ENCODE measurements at places on chromosomes 13 and 19.

DNA sequence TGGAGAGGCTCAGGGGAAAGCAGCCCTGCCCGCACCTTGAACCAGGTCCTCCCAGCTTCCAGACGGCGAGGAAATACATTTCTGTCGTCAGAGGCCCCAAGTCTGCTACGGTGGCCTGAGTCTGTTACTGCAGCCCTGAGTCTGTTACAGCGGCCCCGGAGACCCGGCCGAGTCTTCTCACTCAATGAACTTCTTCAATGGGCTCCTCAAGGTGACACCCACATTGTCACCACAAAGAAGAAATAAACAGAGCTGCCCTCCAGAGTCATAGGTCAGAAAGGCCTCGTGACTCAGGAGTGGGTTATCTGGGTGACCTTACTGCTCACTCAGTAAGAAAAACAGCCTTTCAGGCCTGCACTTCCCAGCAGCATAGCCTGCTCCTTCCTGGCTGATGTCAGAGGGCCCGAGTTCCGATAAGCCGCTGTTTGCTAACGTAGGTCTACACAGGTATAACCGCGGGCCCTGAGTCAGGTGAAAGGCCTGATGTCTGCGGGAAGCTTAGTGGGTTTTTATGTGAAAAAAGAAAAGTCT, 66.9 kb upstream of the TM9SF2 start:
- DNase-seq = no peak
- no peak overlapping the region for H3K27ac ChIP-seq
- H3K36me3 ChIP-seq = no peaks in the 10 kb centered on the region
- no peaks in the 10 kb centered on the region for H3K27me3 ChIP-seq
- H3K4me3 ChIP-seq = no peak overlapping the region
- peaks cover 5% of the 10 kb centered on the region for H3K4me1 ChIP-seq

DNA sequence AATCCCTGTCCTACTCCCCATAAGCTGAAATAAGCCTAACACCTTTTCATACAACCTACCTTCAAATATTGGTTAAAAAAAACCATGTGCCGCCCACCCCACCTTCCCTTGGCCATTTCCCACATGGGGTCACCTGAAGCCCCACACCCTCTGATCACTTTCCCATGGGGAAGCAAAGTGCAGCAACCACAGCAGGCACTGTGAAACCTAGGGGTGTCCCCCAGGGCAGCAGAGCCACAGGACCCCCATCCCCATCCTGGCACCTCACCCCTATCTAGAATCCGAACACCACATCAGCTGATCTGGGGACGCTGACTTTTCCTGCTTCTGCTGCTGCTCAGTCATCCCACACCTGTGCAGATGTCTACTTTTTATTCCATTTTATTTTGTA, 19.9 kb downstream of the CEACAM21 start:
- no peak for DNase-seq
- H3K4me1 ChIP-seq = no peaks in the 10 kb centered on the region
- no peaks in the 10 kb centered on the region for H3K27me3 ChIP-seq
- no peak overlapping the region for H3K27ac ChIP-seq
- H3K4me3 ChIP-seq = no peak overlapping the region

GRCh38 chr19:3135961-3136683, at the start of gene GNA15:
Gene GNA15 (plus strand): TSS chr19:3136033. CDS start chr19:3136451, 418 bp downstream.
- H3K4me1 ChIP-seq = peaks cover 6% of the 10 kb centered on the region
- H3K27me3 ChIP-seq = no peaks in the 10 kb centered on the region
- peak within 1 kb of the TSS; percentile 96 for H3K27ac ChIP-seq
- peaks cover 9% of the 10 kb centered on the region for H3K36me3 ChIP-seq
- DNase-seq = no peak

- no peak overlapping the region for H3K4me3 ChIP-seq
- no peak overlapping the region for H3K27ac ChIP-seq
- DNase-seq = no peak
- H3K36me3 ChIP-seq = no peaks in the 10 kb centered on the region
- no peaks in the 10 kb centered on the region for H3K4me1 ChIP-seq
These were observed 851.2 kb downstream of the PCDH9 start for GRCh38 chr13:66378894-66379293.

- H3K36me3 ChIP-seq = peaks cover 11% of the 10 kb centered on the region
- DNase-seq = no peak
- no peak overlapping the region for H3K4me3 ChIP-seq
- H3K27ac ChIP-seq = no peak overlapping the region
- peaks cover 5% of the 10 kb centered on the region for H3K4me1 ChIP-seq
- H3K27me3 ChIP-seq = no peaks in the 10 kb centered on the region
These were observed 491 bp downstream of the CCER2 start for GRCh38 chr19:38911388-38912001.

- no peaks in the 10 kb centered on the region for H3K36me3 ChIP-seq
- no peak overlapping the region for H3K4me3 ChIP-seq
- DNase-seq = no peak
- no peaks in the 10 kb centered on the region for H3K4me1 ChIP-seq
These were observed 1334.1 kb downstream of the EFNB2 start for GRCh38 chr13:105201351-105201750.

- H3K4me3 ChIP-seq = no peak overlapping the region
- H3K27ac ChIP-seq = peak overlapping the region; percentile 84
- no peak for DNase-seq
- H3K27me3 ChIP-seq = no peaks in the 10 kb centered on the region
- H3K36me3 ChIP-seq = peaks cover 60% of the 10 kb centered on the region
These were observed 6.1 kb upstream of the ECH1 start for GRCh38 chr19:38837656-38838121.

GRCh38 chr13:93226623-93227279, at the start of gene GPC6:
Gene GPC6 (plus strand): TSS chr13:93226807.
- peaks cover 3% of the 10 kb centered on the region for H3K4me1 ChIP-seq
- no peak for DNase-seq
- peak within 1 kb of the TSS; percentile 84 for H3K27ac ChIP-seq

GRCh38 chr19:32924200-32924599, 47.6 kb downstream of the CEP89 start:
- no peaks in the 10 kb centered on the region for H3K27me3 ChIP-seq
- no peak overlapping the region for H3K27ac ChIP-seq
- H3K4me1 ChIP-seq = no peaks in the 10 kb centered on the region

DNA sequence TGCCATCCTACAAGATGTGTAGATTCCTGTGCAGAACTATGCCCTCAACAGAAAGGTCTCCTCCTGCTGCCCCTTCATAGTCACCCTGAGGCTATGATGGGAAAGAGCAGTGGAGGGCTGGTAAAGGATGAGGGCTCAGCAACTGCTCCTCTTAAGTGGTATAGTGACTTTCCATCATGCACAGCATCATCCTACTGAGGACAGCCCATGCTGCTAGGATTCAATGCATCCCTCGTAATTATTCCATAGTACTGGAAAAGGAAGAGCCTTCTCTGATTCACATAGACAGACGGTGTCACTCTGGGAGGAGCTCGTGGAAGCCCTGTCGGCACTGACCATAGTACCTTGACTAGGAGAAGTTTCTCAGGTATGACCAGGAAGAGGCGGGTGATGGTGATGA, 47.6 kb upstream of the IRS2 start:
- no peaks in the 10 kb centered on the region for H3K36me3 ChIP-seq
- H3K27me3 ChIP-seq = no peaks in the 10 kb centered on the region
- no peak overlapping the region for H3K4me3 ChIP-seq
- H3K27ac ChIP-seq = no peak overlapping the region

- H3K4me1 ChIP-seq = peaks cover 29% of the 10 kb centered on the region
- DNase-seq = no peak
- no peaks in the 10 kb centered on the region for H3K27me3 ChIP-seq
These were observed 5.2 kb downstream of the LENG8 start for GRCh38 chr19:54453921-54454780.

- H3K27me3 ChIP-seq = no peaks in the 10 kb centered on the region
- no peaks in the 10 kb centered on the region for H3K36me3 ChIP-seq
- peak overlapping the region; percentile 89 for H3K27ac ChIP-seq
- peak overlapping the region; percentile 79 for H3K4me3 ChIP-seq
These were observed 1.5 kb downstream of the NDFIP2 start for GRCh38 chr13:79482281-79482970.

GRCh38 chr13:25762795-25763377, 288.9 kb downstream of the SHISA2 start:
- no peaks in the 10 kb centered on the region for H3K27me3 ChIP-seq
- no peak for DNase-seq
- H3K36me3 ChIP-seq = no peaks in the 10 kb centered on the region
- no peaks in the 10 kb centered on the region for H3K4me1 ChIP-seq
- H3K4me3 ChIP-seq = no peak overlapping the region
- H3K27ac ChIP-seq = no peak overlapping the region

GRCh38 chr19:57269515-57270250, 10.6 kb upstream of the ZNF460 start:
- H3K4me1 ChIP-seq = no peaks in the 10 kb centered on the region
- no peak overlapping the region for H3K27ac ChIP-seq
- no peak for DNase-seq
- H3K4me3 ChIP-seq = no peak overlapping the region

DNA sequence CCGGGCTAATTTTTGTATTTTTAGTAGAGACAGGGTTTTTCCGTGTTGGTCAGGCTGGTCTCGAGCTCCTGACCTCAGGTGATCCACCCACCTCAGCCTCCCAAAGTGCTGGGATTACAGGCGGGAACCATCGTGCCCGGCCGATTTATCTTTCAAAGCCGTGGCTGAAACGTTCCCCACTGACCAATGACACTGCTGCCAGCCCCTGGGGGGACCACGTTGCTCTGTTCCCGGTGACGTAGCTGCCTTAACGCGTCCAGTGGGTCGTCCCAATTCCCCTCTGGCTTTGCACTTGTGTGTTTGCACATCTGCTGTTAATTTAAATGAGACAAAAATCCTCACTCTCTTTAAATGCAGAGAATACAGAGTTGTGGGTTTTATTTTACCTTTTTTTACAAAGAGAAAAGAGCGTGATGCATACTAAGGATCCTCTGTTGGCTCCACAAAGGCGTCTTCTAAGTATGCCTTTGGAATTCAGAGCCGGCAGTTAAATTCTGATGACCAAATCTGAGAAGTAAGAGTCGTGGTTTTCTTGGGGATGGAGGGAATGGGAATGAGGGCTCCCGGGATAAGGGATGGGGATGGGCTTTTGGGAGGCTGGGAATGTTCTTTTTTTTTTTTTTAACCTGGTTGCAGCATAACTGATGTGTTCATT, 18.6 kb upstream of the LMTK3 start:
- H3K27me3 ChIP-seq = no peaks in the 10 kb centered on the region
- no peak for DNase-seq
- no peak overlapping the region for H3K4me3 ChIP-seq
- H3K27ac ChIP-seq = no peak overlapping the region

DNA sequence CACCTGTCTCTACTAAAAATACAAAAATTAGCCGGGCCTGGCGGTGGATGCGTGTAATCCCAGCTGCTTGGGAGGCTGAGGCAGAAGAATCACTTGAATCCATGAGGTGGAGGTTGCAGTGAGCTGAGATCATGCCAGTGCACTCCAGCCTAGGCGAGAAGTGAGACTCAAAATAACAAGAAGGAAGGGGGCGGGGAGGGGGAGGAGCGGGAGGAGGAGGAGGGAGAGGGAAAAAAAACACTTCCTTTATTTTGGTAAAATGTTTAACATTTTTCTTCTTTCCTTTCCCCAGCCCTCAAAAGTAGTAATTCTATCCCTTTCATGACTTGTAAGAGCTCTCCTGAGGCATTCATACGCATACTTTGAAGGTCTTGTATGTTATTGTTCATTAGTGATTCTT, 44.3 kb downstream of the SPRY2 start:
- DNase-seq = no peak
- H3K4me1 ChIP-seq = no peaks in the 10 kb centered on the region
- no peak overlapping the region for H3K4me3 ChIP-seq
- H3K27ac ChIP-seq = no peak overlapping the region
- no peaks in the 10 kb centered on the region for H3K27me3 ChIP-seq

DNA sequence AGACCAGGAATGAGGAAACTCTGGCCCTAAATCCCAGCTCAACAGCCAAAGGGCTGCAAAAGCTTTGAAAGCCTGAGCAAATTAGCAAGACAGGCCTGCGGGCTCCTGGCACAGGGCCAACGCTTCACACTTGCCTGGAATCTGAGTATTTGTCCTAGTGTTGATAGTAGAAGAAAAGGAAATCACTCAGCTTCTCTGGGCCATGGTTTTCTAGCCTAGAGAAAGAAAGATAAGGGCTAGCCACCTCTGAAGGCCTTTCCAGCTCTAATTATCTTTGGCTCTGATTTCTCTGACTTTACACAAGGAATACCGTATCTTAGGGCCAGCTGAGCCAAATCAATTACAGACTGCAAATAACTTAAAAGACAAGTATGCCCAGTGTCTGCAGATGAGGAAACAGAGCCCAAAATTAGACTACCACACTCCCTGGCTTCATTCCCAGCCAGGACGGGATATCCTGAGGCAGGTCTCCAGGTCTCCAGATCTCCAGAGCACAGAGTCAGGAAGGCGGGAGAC, 69.6 kb downstream of the STK24 start:
- H3K27me3 ChIP-seq = no peaks in the 10 kb centered on the region
- H3K27ac ChIP-seq = peak overlapping the region; percentile 78
- no peak for DNase-seq
- H3K36me3 ChIP-seq = no peaks in the 10 kb centered on the region

DNA sequence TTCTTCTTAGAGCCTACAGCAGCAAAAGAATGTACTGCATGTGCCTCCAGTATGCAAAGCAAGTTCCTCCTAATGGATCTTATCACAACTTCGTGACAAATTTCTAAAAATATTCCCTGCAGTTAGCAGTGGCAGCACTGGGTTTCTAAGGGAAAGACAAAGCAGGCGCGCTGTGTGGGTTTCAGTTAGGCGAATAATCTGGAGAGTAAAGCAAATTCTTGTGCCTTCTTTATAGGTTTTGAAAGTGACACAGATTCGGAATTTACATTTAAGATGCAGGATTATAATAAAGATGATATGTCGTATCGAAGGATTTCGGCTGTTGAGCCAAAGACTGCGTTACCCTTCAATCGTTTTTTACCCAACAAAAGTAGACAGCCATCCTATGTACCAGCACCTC, 167.9 kb downstream of the LMO7 start:
- DNase-seq = no peak
- H3K4me1 ChIP-seq = no peaks in the 10 kb centered on the region
- no peaks in the 10 kb centered on the region for H3K36me3 ChIP-seq
- H3K27me3 ChIP-seq = no peaks in the 10 kb centered on the region
- H3K27ac ChIP-seq = no peak overlapping the region
- no peak overlapping the region for H3K4me3 ChIP-seq

- H3K36me3 ChIP-seq = no peaks in the 10 kb centered on the region
- H3K4me1 ChIP-seq = peaks cover 17% of the 10 kb centered on the region
- no peaks in the 10 kb centered on the region for H3K27me3 ChIP-seq
- no peak overlapping the region for H3K4me3 ChIP-seq
- DNase-seq = no peak
These were observed 11.6 kb upstream of the ZNF536 start for GRCh38 chr19:30360376-30361106.

GRCh38 chr19:55552620-55553019, 7.3 kb upstream of the SBK3 start:
- no peaks in the 10 kb centered on the region for H3K36me3 ChIP-seq
- no peak overlapping the region for H3K4me3 ChIP-seq
- H3K4me1 ChIP-seq = peaks cover 15% of the 10 kb centered on the region
- no peaks in the 10 kb centered on the region for H3K27me3 ChIP-seq
- H3K27ac ChIP-seq = no peak overlapping the region

GRCh38 chr19:7515645-7516151, at the start of gene ZNF358:
Gene ZNF358 (plus strand): TSS chr19:7516103. CDS start chr19:7519243, 3,140 bp downstream.
- no peak for DNase-seq
- no peaks in the 10 kb centered on the region for H3K27me3 ChIP-seq
- peak within 1 kb of the TSS; percentile 85 for H3K27ac ChIP-seq
- H3K36me3 ChIP-seq = peaks cover 7% of the 10 kb centered on the region

GRCh38 chr13:113917594-113918371, 53.9 kb upstream of the GAS6 start:
- no peaks in the 10 kb centered on the region for H3K36me3 ChIP-seq
- H3K4me1 ChIP-seq = no peaks in the 10 kb centered on the region
- peaks cover 3% of the 10 kb centered on the region for H3K27me3 ChIP-seq
- H3K4me3 ChIP-seq = no peak overlapping the region

- no peaks in the 10 kb centered on the region for H3K36me3 ChIP-seq
- H3K4me3 ChIP-seq = peak within 1 kb of the TSS; percentile 72
- no peaks in the 10 kb centered on the region for H3K27me3 ChIP-seq
- H3K27ac ChIP-seq = peak within 1 kb of the TSS; percentile 83
- H3K4me1 ChIP-seq = peaks cover 18% of the 10 kb centered on the region
These were observed at the start of gene AP1M2 for GRCh38 chr19:10587022-10587838. Gene AP1M2 (minus strand): TSS chr19:10587312. CDS start chr19:10587231, 81 bp downstream.
